GM12864 (cell line): ENCODE measurements at places on chromosomes 2 and 18.

- DNase-seq = no peak
Measured at GRCh38 chr2:101655702-101656422, 41.6 kb upstream of the MAP4K4 start.

GRCh38 chr2:223090540-223091235, 38.7 kb downstream of the KCNE4 start:
- no peak for DNase-seq

DNA sequence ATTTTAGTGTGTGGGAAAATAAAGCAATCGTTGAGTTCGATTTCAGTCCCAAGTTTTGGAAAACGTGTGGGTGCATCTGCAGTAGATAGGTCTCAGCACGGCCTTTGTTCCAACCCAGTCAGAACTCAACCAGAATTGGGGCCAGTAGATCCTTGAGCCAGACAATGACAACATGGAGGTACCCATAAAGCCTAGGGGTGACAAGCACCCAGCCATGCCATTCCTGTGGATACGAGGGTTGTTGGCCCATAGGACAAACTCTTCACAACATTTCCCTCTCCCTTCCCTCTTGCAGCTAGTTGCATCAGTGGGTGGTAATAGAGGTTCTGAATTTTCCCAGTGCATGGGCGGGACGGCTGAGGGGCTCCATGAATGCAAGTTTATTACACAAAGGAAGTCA, 60.1 kb downstream of the ST3GAL5 start:
- DNase-seq = no peak

- no peak for DNase-seq
Measured at GRCh38 chr18:61605376-61606067, 272.3 kb downstream of the CDH20 start.

GRCh38 chr2:58202404-58202803, 38.7 kb downstream of the FANCL start:
- no peak for DNase-seq

DNA sequence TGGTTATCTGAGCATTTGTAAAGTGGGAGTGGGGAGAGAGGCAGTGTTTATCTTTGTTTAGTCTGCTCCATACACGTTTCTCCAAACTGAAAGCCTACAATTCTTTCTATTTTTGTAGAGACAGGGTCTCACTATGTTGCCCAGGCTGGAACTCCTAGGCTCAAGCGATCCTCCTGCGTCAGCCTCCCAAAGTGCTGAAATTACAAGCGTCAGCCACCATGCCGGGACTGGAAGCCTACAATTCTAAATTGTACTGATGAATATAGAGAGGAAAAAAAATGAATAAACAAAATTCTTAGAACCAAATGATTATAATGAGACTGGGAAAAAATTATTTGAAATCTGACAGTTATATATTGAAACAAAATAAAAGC, 1.4 kb upstream of the ZFAND2B start:
- DNase-seq = no peak

DNA sequence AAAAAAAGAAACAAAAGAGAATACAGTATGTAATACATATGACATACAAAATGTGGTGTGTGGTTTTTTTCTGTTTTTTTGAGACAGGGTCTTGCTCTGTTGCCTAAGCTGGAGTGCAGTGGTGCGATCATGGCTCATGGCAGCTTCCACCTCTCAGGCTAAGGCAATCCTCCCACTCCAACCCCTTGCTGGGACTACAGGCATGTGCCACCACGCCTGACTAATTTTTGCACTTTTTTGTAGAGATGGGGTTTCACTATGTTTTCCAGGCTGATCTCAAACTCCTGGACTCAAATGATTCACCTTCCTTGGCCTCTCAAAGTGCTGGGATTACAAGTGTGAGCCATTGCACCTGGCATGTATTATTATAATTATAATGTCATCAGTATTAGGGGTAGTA, 38.9 kb downstream of the DHX57 start:
- peak; percentile 15 for DNase-seq

- DNase-seq = no peak
Measured at GRCh38 chr2:141528990-141529389, 601.8 kb downstream of the LRP1B start.
